Hepatocyte (in vitro differentiated cells): ENCODE measurements at places on chromosomes 12 and 14. TPM values are rescaled to one million over a fixed set of nuclear protein-coding genes. Genes with fewer than 3 reads are reported as not detected.

GRCh38 chr12:54561164-54561563 is 11.8 kb downstream of the PDE1B start:
- peaks cover 57% of the 10 kb centered on the region for H3K27me3 ChIP-seq
- no peak overlapping the region for H3K27ac ChIP-seq
- no peaks in the 10 kb centered on the region for H3K4me1 ChIP-seq
- H3K4me3 ChIP-seq = no peak overlapping the region
- DNase-seq = no peak

- no peak for DNase-seq
- H3K27me3 ChIP-seq = no peaks in the 10 kb centered on the region
- H3K36me3 ChIP-seq = no peaks in the 10 kb centered on the region
These were observed 48.9 kb downstream of the SERPINA10 start for GRCh38 chr14:94244182-94244581.

GRCh38 chr12:26692407-26692806 is 140.6 kb downstream of the ITPR2 start:
- H3K27ac ChIP-seq = no peak overlapping the region
- H3K27me3 ChIP-seq = no peaks in the 10 kb centered on the region
- no peak for DNase-seq
- no peak overlapping the region for H3K4me3 ChIP-seq

DNA sequence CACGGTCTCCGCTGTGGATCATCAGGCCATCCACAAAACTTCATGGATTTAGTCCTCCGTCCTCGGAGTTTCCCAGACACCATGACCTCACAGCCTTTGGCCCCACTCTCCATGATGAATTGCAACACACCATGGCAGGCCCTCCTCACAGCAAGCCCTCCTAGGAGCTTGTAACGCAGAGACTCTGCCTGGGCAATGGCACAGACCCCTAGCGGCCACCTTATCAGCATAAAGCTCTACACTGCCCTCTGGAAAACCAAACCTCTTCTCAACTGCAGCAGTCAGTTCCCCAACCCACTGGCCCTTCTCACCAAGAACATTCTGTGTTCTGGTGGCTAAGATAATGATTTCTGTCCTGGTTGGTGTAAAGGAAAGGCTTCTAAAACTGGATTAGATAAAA is 238.4 kb upstream of the USP15 start:
- H3K27me3 ChIP-seq = no peaks in the 10 kb centered on the region
- no peaks in the 10 kb centered on the region for H3K36me3 ChIP-seq
- H3K4me3 ChIP-seq = no peak overlapping the region
- H3K27ac ChIP-seq = no peak overlapping the region
- no peak for DNase-seq
- no peaks in the 10 kb centered on the region for H3K4me1 ChIP-seq

DNA sequence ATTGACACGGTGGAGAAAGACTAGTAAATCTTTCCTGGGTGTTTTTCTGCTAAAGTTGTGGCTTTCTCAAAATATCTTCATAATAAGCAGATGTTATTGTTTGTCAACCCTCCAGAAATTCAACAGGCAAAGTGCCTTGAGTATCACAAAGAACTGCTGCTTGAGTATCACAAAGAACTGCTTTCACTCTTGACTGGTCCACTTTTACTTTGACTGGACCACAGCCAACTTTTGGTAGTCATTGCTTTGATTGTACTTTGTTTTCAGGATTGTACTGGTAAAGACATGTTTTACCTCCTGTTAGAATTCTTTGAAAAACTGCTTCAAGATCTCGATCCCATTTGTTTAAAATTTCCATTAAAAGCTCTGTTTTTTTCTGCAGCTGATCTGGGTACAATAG is 62.6 kb downstream of the PDZRN4 start:
- H3K27ac ChIP-seq = no peak overlapping the region
- no peaks in the 10 kb centered on the region for H3K4me1 ChIP-seq
- no peak for DNase-seq
- H3K27me3 ChIP-seq = no peaks in the 10 kb centered on the region
- no peak overlapping the region for H3K4me3 ChIP-seq
- no peaks in the 10 kb centered on the region for H3K36me3 ChIP-seq

Gene CEBPE
- total RNA-seq = not detected in 2 replicates

- peaks cover 3% of the 10 kb centered on the region for H3K27me3 ChIP-seq
- peak; percentile 8 for DNase-seq
- H3K27ac ChIP-seq = no peak overlapping the region
- peak overlapping the region; percentile 1 for H3K4me3 ChIP-seq
These were observed 1.9 kb downstream of the MNAT1 start for GRCh38 chr14:60736494-60736893.

- H3K27me3 ChIP-seq = no peaks in the 10 kb centered on the region
- H3K27ac ChIP-seq = no peak overlapping the region
- H3K4me1 ChIP-seq = peaks cover 5% of the 10 kb centered on the region
- no peak for DNase-seq
These were observed 56.9 kb downstream of the CDC42BPB start for GRCh38 chr14:103000291-103000921.

Gene CCDC175
- total RNA-seq = not detected in 2 replicates

- DNase-seq = peak; percentile 86
- H3K4me1 ChIP-seq = peaks cover 21% of the 10 kb centered on the region
- no peaks in the 10 kb centered on the region for H3K27me3 ChIP-seq
- no peak overlapping the region for H3K4me3 ChIP-seq
- H3K36me3 ChIP-seq = no peaks in the 10 kb centered on the region
These were observed 29.7 kb downstream of the ZFP36L1 start for GRCh38 chr14:68762953-68763764.

Gene FAM90A1
- not detected in 2 replicates for total RNA-seq

DNA sequence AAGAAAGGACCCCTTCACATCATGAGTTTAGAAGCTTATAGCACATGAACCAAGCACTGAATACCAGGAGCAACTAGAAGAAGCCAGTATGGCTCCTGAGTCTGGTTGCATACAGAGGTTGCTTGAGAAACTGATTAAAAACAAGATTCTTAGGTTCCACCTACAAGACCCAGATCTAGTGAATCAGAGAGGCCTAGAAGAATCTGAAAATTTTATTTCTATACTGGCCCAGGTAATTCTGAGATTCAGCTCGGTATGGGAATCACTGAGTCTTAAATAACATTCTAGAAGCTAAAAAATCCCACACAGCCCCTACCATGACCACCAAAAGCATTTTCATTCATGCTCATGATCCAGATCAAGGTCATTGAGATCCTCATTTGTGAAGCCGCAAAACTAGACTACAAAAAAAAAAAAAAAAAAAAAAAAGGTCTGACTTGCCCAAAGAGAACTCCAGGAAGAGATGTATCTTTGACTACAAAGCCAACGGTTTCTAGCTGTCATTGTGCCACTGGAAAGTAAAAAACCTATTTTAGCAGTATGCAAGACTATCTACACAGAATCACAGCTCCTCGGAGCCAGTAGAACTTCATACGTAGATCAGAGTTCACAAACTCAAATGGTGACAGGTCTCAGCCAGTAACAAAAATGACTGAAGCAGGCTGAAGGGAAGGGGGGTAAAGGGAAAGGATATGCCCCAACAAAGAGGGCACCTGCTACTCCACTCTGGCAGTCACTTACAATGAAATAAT is 168.4 kb upstream of the EGLN3 start:
- no peaks in the 10 kb centered on the region for H3K36me3 ChIP-seq
- no peaks in the 10 kb centered on the region for H3K27me3 ChIP-seq
- H3K27ac ChIP-seq = no peak overlapping the region
- H3K4me3 ChIP-seq = no peak overlapping the region

DNA sequence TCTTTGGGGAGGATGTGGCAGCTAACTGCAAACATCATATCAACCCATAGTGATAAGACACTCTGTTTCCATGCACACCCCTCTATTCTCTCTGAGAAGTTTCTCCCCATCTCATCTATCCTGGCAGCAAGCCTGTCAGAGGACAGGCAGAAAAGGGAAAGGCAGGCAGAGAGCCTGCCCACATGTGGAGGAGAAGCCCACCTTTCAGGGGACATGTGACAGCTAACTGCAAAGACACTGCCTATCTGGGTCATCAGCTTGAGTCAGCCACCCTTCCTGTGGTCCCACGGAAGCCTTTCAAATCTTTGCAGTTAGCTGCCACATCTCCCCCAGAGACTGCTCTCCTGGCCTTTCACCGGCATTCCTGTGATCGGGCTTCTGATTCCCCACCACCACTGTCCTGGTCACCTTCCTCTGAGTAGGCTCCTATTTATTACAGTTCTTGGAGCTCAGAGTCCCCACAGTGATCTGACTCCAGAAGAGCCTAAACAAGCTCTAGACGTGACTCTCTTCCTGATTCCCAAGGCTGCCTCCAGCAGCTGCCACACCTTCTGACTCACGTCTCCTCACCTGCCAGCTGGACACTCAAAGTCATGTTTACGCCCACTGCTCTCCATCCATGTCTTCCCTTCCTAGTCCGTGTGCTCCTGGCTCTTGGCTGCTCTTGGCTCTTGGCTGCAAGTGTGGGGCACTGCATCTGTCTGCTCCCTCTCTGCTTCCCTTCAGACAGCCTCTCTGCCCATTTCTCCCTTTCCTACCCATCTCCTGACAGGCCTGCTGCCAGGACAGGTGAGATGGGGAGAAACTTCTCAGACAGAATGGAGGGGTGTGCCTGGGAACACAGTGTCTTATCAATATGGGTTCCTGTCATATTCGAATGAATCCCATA is 7.5 kb upstream of the KRT1 start:
- H3K27ac ChIP-seq = no peak overlapping the region
- H3K27me3 ChIP-seq = peaks cover 60% of the 10 kb centered on the region
- peaks cover 10% of the 10 kb centered on the region for H3K4me1 ChIP-seq
- DNase-seq = peak; percentile 46
- H3K4me3 ChIP-seq = no peak overlapping the region

DNA sequence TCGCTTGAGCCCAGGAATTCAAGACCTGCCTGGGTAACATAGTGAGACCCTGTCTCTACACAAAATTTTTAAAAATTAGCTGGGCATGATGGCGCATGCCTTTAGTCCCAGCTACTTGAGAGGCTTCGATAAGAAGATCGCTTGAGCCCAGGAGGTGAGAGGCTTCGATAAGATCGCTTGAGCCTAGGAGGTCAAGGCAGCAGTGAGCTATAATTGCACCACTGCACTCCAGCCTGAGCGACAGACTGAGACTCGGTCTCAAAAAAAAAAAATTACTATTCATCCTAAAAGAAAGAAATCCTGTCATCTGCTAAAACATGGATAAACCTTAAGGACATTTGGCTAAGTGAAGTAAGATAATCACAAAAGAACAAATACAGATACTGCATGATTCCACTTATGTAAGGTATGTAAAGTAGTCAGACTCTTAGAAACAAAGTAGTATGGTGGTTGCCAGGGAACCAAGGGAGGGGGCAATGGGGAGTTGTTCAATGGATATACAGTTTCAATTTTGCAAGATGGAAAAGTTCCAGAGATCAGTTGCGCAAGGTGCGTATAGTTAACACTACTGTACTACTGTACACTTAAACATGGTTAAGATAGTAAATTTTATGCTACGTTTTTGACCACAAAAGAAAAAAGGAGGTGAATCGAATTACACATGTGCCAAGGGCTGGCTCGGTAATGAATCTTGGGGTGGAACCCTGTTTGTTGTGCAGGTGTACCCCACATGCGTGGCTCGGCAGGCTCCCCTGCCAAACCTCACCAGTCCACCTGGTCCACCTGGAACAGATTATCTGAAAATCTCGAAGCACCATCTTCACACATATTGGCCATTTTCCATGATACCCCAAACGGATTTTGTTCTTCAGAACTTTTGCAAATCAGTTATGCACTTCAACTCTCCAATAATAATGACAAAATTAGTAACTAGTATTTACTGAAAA is 18.3 kb upstream of the ATP2A2 start:
- peaks cover 7% of the 10 kb centered on the region for H3K4me1 ChIP-seq
- no peaks in the 10 kb centered on the region for H3K27me3 ChIP-seq

Gene SLC22A17
- total RNA-seq = 31.9 and 44.4 TPM in 2 replicates

DNA sequence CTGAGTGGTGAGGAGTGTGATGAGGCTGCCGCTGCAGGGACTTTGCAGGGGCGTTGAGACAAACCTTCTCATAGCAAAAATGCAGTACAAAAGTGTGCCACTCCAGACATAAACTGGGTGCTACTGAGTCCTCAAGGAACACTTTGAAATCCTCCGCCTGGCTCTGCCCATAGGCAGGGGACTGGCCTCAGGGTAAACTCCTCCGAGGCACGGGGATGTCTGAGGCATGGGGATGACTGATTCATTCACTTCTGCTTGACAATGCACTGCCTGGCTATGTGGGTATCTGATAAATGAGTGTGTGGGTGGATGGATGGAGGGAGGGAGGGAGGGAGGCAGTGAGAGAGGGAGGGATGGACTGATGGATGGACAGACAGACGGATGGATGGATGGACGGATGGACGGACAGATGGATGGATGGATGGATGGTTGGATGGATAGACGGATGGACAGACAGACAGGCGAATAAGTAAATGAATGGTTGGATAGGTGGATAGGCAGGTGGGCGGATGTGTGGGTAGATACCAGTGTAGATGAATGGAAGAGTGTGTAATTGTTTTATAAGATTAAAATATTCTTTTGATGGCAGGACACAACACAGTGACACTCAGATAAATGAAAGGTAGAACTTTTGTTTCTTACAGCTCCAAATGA is 2.1 kb upstream of the BDKRB2 start:
- no peak for DNase-seq
- H3K27me3 ChIP-seq = no peaks in the 10 kb centered on the region
- no peak overlapping the region for H3K27ac ChIP-seq
- H3K36me3 ChIP-seq = no peaks in the 10 kb centered on the region
- no peak overlapping the region for H3K4me3 ChIP-seq

Gene TMTC2
- total RNA-seq = 11.4 and 12.0 TPM in 2 replicates

DNA sequence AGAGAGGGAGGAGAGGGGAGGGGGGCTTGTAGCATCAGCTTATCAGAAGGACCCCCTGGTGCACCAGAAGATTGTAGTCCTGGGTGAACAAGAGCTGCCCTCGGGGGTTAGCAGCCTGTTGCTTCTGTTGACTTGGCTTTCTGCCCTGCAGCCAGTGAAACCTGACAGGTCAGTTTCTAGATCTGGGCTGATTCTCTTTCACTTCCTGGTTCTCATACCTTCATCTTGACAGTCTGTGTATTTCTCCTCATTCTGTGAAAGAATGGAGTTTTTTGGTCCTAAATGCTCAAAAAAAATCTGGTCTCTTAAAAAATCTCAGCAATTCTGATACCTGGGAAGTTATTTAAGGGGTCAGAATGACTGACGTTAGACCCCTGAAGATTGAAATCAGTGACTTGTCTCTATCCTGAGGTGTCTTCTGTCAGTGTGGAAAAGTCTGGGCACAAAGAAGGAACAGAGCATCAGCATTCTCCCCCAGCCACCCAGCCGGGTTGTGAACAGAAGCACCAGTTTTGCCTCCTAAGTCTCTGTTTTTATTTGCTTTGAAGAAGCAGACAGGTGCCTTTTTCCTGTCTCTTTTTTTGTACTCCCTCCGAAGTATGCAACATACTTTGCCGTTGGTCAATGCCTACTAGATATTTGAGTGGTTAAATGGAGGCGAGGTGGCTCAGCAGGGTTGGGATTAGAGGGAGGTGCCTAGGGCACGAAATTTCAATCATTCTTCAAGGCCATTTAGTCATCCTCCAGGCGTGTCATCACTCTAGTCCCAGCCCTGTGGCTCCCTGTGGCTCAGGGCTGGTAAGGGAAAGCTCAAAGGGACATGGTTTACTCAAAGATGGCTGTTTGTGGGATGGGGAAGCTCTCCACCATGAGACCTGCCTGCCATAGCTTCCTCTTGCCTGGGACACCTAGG is 24.0 kb downstream of the TTC9 start:
- H3K27me3 ChIP-seq = no peaks in the 10 kb centered on the region
- H3K27ac ChIP-seq = peak overlapping the region; percentile 85
- H3K4me3 ChIP-seq = no peak overlapping the region
- DNase-seq = peak; percentile 73
- peaks cover 21% of the 10 kb centered on the region for H3K4me1 ChIP-seq

Gene RIMKLB
- 28.9 and 37.3 TPM in 2 replicates for total RNA-seq
